ENCODE measurements at places on chromosomes 3 and 15. TPM values are rescaled to one million over a fixed set of nuclear protein-coding genes. Genes with fewer than 3 reads are reported as not detected.

- DNase-seq: no peak
These were observed 18.8 kb downstream of the SEC61A1 start for GRCh38 chr3:128070898-128071591.

- no peak for DNase-seq
These were observed 21.5 kb downstream of the LARS2 start for GRCh38 chr3:45409921-45410320.

DNA sequence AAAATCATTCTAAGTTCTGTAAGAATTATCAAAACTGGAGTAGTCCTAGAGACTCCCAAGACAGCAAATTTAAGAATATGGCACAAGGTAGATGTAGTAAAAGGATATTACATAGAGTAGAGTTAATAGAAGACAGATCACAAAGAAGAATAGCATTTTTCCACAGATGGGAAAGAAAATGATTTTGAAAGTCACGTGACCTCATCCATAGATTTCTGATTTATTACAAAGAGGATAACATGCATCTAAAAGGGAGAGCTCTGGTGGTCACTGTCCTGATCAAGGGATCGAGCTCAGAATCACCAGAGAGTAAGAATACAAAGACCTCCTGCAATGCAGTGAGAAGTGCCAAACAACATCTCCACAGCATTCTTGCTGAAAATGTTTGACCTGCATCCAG lies 354.4 kb downstream of the TBL1XR1 start:
- DNase-seq: no peak

Gene RTP1
- 0.48 TPM for total RNA-seq

Gene CLEC3B
- 109 TPM for total RNA-seq

Gene EFCC1
- 3.1 TPM for total RNA-seq
